ENCODE measurements at places on chromosomes 5 and 9.
A peak's percentile ranks its signal among the peaks of the same experiment; 100 is the strongest.

DNA sequence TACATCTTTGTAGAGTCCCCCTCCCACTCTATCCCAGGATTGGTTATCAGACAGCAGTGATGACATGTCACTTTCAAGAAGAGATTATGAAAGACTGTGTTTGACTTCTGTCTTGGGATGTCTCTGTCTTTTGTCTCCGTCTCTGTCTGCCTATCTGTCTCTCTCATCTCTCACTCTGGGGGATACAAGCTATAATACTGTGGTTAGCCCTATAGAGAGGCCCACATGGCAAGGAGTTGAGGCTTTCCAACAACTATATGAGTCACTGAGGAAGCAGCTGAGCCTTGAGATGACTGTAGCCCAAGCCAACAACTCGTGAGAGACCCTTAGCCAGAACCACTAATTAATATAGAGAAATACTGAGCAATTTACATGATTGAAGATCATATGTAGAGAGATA, 284.8 kb downstream of the PDE4D start:
- DNase-seq = no peak

DNA sequence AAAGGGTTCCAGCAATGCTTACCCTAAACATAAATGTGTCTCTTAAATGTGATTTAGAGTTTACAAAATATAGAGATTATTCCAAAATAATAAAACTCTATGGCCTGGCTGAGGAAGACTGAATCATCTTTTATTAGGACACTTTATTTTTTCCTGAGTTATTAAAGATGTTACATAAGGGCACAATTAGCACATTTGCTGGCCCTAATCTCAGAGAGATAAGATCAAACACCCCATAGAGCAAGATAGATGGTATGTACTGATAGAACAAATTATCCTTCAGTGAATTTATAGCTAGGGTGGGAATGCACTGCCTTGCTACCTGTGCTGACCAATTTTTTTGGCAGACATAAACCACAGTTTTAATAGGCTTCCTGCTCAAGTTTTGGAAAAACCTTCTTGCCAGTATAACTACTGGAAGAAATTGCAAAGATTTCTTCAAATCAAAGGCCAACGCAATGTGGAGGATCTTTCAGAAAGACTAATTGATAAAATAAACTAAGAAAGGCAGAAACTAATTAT, 367.1 kb upstream of the MPDZ start:
- no peak for DNase-seq

GRCh38 chr5:127260686-127261085, 29.9 kb upstream of the MEGF10 start:
- DNase-seq = no peak

GRCh38 chr9:131399972-131400371, 6.1 kb downstream of the PRRC2B start:
- no peak for DNase-seq

DNA sequence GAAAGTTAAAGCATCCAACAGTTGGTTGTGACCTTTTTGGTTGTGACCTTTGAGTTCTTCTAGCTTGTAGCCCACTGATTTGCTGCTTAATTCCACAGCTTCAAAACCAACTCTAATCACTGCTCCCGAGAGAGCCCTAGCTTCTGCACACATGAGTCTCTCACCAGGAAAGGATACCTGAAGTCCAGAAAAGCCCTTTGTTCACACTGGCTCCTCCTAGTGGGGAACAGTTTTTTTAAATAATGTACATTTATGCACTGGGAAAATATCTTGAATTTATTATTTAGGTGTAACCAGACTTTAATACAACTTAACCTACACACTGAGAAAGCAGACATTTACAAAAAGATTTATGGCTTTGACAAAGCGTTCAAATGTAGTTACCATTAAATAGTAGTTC, 120.2 kb upstream of the CCDC152 start:
- DNase-seq = peak; percentile 14
